Foreskin fibroblast (primary cell): ENCODE measurements at places on chromosomes 2 and 18.

DNA sequence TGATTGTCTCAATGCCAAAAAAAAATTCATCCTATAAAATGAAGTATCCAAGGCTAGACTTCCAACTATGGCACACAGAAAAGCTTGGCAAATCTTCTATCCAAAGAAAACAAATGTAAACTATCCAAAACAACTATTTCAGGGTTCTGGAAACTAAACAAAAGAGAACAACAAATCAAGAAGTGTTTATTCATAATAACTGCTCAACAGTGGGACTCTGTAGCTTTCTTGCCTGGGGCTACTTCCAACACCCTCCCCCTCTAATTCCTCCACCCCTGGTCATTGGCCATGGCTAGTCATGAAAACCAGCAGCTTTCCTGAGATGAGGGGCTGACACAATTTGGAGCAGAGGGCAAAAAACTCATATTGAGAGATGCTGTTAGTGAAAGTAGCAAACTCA lies 107.0 kb downstream of the EXOC6B start:
- no peak for DNase-seq

DNA sequence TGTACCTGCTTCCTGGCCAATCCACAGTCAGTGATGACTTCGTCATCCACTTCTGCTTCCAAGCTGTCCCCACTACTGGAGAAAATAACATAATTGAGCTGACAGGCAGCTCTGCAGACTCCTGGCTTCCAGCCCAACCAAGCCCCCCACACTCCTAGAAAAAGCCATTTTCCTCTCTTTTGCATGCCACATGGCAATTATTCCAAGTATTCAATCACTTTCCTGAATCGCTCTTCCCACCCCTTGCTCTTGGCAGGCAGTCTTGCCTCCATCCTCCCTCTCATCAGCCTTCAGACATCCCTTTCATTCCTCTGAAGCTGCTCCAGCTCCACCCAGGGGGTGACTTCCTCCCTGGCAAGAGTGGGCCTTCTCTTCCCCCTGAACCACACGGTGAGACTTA lies 14.3 kb upstream of the ST8SIA5 start:
- no peak for DNase-seq

- no peak for DNase-seq
These were observed 94.0 kb upstream of the ACVR1C start for GRCh38 chr2:157722580-157723234.

- no peak for DNase-seq
These were observed 10.7 kb downstream of the SPTBN1 start for GRCh38 chr2:54466870-54467269.

GRCh38 chr2:27710640-27711430 lies 47.1 kb downstream of the SLC4A1AP start:
- DNase-seq, result no peak

- no peak for DNase-seq
These were observed 141.0 kb downstream of the CERS6 start for GRCh38 chr2:168596881-168597655.

- DNase-seq, result no peak
These were observed 6.3 kb upstream of the PROKR1 start for GRCh38 chr2:68637047-68637446.

DNA sequence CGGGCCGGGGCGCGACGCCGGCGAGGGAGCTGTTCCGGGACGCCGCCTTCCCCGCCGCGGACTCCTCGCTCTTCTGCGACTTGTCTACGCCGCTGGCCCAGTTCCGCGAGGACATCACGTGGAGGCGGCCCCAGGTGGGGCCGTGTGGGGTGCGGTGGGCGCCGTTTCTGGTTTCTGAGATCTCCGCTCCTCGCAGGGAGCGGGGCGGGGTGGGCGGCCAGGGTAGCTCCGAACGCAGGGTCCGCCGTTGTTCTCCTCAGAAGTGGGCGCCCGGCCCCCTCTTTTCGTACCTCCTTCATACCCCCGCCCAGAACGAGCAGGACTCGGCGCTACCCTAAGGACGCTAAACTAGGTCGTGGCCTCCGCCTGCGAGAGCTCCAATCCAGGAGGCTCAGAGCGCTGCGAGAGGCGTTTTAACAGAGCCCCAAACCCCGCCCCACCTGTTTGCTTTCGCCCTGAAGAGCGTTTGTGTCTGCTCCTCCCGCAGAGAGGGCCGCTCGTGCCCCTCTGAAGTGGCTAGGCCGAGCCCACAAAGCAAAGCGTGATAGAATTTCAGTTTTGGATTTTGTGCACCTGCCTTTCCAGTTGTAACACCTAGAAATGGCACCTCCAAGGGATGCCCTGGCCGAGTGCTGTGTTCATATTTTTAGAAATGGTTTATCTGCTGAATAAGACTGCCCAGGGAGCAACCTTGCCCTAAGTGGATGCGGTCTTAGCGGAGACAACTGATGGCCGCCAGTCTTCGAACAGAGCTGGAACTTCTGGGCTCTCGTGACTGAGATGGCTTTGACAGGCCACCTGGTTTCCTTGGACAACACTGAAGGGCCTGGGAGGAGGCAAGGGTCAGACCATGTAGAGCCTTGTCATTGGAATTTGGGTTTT lies 626 bp downstream of the CAPN10 start:
- no peak for DNase-seq

DNA sequence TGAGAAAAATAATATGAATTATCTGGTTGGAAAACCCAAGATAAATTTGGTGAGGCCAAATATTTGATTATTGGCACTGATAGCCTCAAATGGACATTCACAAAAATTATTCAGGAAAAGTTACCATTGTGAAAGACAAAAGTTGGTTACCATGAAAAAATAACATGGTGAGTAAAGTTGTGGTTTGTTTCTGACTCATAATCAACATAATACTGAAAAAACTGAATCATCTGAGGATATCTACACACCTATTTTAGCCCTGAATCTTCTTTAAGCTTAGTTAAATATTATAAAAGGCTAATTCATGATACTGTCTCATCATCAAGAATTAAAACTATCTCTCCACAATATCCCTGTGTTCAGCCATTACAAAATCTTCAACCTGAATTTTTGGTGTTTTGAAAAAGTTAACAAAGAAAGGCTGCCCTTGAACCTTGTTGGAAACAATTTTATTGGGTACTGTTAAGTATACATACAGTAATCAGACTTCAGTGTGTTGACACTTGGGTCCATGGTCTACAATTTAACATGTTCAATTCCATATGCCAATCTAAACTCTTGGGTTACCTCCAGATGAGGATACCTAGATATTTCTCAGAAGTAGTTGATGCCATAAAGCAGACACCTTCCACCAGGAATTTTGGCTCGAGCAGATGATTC lies 607.5 kb upstream of the SLC39A10 start:
- no peak for DNase-seq

GRCh38 chr18:73690222-73690621 lies 457.4 kb downstream of the FBXO15 start:
- DNase-seq, result no peak

DNA sequence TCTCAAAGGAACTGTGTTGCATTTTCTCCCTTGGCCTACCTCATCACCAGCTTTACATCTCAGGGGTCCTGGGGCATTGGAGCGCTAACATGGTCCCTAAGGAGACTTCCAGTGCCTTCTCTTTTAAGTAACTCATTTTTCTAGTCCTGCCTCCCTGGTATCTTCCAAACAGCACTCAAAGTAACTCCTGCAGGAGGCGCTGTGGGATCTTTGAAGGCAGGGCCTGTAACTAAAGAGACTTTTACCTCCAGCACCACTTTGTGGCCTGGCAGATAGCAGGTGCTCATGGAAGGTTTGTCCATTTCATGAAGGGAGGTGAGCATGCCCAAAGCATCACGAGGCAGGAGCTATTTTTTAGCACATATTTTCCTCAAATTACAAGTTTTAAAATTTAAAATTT lies 411.0 kb upstream of the GYPC start:
- no peak for DNase-seq

DNA sequence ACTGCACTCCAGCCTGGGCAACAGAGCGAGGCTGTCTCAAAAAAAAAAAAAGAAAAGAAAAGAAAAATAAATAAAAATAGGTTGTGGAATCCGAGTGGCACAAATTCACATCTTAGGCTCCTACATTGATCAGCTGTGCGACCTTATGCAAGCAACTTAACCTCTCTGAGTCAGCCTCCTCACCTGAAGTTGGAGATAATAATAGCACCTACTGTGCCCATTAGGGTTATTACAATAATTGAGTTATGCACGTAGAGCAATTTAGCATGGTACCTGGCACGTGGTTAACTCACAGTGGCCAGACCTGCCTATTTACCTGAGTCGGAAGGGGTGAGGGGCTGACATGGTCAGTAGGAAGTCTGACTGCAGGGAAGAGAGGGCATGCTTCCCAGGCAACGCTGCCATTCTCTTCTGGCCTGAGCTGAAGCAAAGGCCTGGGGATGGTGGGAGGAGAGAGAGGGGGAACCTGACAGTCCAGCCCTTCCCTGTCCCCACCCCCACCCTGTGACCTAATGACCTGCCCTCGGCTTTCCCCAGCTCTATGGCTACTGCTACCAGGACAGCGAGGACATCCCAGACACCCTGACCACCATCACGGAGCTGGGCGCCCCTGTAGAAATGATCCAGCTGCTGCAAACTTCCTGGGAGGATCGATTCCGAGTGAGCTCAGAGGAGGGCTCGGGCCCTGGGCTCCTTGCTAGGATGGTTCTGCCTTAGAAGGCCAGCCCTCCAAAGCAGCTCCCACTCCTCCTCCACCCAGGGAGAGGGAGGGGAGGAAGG lies 5.1 kb downstream of the PKDCC start:
- DNase-seq, result no peak

GRCh38 chr2:85785027-85785822 lies 31.4 kb downstream of the ATOH8 start:
- no peak for DNase-seq

GRCh38 chr2:176554101-176555048 lies 285.1 kb downstream of the MTX2 start:
- DNase-seq, result peak; percentile 31

DNA sequence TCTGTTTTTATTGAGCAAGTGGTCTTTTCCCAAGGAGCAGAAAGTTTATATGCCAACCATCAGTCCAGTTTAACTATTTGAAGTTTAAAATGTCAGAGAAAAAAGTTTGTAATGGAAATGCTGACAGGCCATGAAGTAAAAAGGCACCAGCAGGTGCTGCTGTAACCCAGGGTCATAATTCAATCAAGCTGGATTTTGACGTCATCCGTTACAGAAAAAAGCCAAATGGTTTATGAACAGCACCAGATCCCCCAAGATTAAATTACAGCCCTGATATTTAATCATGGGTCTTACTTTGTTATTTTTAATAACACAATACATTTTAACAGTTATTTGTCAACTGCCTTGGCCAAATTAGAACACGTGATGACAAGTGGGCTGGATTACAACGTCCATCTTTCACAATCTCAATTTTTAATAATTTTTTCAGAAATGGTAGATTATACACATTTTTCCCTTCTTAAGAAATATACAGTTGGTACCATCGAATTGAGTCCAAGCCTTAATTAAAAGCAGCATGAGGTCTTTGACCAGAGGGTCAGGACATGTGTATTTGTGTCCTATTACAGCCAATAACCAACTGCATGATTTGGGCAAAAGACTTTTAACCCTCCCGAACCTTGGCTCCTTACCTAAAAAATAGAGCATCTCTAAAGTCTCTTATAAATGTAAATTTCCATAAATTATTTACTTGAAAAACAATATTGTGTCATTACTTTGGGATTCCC lies 10.0 kb downstream of the TCF4 start:
- no peak for DNase-seq

DNA sequence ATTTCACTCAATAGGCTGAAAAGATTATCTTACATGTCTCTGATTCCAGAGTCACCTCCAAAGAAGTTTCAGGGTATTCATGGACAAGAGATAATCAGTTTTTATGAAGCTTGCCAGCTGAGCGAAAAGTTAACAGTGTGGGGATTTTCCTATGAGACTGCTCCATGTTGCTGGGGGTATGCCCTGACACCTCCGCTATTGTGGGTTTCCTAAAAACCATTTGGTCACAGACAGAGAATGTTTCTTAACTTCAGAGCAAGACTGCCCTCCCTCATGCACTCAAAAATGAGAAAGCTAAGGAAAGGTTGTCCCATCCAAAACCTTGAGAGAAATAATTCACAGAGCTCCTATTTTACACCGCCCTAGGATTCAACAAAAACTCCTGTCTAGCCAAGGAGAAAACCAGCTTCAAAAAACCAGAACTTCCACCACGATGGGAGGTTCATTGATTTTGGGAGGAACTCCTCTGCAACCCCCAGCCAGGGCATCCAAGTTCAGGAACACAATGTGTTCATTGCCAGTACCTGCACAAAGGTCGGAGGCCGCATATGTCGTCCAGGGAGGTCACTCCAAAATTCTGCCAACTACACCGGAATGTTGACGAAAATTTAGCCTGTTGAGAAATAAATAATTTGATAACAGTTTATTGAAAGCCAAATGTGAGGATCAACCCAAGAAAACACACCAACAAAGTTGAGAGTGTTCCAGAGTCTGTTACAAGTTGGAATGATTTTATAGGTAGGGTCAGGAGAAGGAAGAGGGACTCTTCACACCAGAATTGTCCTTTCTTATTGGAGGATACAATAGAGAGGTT lies 104.3 kb downstream of the SP100 start:
- no peak for DNase-seq

GRCh38 chr2:106356291-106356690 lies 111.9 kb downstream of the RGPD3 start:
- DNase-seq, result no peak

DNA sequence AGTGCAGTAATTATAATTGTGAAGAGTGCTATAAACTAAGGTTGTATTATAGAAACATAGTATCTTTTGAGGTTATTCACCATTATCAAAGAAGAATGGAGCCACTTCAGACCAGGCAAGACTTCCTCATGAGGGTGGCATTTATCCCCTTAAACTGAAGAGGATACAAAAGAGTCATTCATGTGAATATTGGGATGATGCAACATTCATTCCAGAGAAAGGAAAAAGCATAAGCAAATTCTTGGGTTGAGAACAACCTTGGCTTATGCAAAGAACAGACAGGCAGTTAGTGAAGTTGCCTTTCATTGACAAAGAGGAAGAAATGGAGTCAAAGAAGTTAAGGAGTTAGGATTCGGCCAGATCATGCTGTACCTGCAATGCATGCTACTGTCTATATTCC lies 682.5 kb downstream of the MBD2 start:
- DNase-seq, result no peak

- DNase-seq, result no peak
These were observed 158.9 kb upstream of the BOD1L2 start for GRCh38 chr18:56988022-56988421.

GRCh38 chr2:218089259-218089658 lies 20.2 kb downstream of the RUFY4 start:
- no peak for DNase-seq

DNA sequence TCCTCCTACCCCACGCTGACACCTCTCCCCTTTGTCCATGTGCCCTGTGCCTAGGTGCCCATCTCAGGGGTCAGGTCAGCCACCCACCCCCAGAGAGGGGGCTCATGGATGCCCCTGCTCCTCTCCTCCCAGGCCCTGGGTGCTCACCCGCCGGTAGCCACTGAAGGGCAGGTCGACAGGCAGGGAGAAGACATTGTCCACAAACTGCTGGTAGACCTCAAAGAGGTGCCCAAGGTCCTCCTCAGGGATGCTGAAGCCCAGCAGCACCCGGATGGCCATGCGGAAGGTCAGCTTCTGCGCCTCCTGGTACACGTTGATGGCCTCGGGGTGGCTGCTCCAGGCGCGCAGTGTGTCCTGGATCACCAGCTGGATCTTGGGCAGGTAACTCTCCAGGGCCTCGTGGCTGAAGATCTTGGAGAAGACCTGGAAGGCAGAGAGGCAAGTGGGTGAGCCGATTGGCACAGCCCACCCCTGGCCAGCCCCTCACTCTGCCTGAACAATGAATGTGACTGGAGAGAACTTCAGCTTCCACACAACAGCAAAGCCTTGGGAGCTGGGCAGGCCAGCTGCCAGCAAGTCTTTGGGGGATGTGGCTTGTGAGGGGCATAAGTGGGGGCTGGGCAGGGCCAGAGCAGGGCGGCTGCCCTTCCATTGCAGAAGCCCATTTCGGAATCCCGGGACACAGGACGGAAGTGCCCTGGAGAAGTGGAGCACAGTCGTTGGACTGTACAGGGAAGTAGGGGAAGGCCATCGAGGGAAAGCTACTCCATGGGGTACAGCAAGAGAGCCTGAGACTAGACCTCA lies 12.5 kb downstream of the CYP26B1 start:
- DNase-seq, result no peak
